NCI-H510A treated with DMSO at 0.1 percent for 48 hours (cell line): ENCODE measurements at places on chromosomes 2 and 18.

GRCh38 chr2:75853436-75853835 lies 142.7 kb upstream of the GCFC2 start:
- DNase-seq: no peak

- no peak for DNase-seq
Measured at GRCh38 chr2:19435815-19436214, 77.4 kb upstream of the OSR1 start.

DNA sequence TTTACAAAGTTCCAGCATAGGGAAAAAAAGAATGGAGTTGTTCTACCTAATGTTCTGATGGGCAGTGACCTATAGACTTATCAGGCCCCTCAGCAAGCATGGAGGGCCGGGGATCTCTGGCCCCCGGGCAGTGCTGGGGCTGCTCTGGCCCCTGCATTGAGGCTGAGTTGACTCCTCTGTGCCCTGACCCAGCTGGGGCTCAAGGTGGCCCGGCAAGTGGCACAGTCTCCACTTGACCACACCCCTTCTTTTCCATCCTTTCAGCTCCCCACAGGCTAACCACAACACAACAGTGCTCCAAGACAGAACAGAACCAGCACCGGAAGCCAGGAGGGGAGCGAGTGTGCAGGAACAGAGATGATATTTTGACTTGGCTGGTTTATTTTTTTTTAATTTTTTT lies 19.9 kb downstream of the TOGARAM2 start:
- no peak for DNase-seq

DNA sequence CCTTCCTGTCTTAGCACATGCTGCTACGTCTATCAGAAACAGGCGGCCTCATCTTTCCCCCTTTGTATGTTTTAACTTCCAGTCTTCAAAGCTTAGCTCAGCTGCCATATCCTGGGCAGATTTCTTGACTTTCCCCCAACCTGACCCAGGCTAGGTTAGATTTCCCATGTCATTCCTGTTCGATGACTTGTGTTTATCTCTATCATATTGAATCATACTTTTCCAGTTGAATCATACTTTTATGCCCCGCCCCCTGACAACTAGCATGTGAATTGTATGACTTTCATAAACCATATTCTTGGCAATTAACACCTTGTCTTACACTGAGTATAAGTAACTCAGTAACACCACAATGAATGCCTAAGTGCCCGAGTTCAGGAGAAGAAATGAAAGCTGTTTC lies 128.3 kb downstream of the CYRIA start:
- no peak for DNase-seq

GRCh38 chr2:85963068-85963467 lies 74.3 kb upstream of the ST3GAL5 start:
- DNase-seq: no peak

DNA sequence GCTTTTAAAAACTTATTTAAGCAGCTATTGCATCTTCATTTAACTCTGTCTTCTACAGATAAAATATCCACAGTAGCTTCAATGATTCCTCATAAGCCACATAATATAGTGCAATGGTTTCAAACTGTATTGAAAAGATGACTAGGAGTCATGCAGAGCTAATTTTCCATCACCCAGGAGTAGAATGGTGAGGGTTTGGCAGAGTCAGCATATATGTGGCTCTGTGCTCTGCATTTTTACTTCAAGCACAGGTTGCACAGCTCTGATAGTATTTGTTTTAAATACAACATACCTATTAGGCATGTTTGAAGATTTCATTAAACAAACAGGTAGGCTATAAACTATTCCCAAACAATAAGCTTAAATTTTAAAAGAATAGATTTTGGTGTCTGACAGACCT lies 731.9 kb upstream of the VRK2 start:
- DNase-seq: no peak

DNA sequence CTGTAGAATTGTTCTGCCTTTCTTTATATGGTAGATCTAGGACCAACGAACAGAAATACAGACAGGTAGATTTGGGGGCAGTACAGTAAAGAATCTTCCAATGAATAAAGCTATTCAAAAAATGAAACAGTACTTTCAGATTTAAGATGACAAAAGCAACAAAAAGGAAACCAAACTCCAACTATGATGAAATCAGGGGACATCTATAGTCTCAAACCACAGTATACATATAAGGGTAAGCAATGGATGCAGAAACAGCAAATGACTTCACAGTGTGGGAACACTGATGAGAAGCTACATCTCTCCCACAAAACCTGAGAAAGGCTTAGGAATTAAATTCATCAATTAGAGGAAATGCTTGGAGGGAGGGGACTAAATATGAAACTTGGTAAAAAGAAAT lies 202.5 kb downstream of the CTNNA2 start:
- DNase-seq: no peak

GRCh38 chr2:217709478-217710210 lies 293.2 kb downstream of the TNS1 start:
- DNase-seq: no peak

GRCh38 chr2:72108121-72108520 lies 39.5 kb downstream of the CYP26B1 start:
- DNase-seq: no peak
